Kasumi-1 (cell line): ENCODE measurements at places on chromosomes 11 and 22.
A peak's percentile ranks its signal among the peaks of the same experiment; 100 is the strongest.

DNA sequence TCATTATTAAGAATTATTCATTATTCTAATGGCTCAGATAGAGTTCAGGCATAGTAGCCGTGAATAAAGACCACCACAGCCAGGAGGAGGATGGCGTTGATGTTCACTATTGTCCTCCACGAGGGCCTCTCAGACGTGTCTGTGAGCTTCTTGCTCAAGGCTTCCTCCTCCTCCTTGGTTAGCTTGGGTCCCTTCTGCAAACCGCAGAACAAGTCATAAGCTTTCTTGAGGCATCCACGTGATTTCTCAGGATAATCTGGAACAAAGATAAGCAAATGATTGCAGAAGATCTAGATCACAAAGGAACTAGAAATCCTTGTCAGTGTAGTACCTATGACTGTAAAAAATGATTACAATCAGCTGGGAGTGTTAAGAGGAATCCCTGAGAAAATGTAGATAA, 13.6 kb upstream of the RFPL2 start:
- peak; percentile 76 for DNase-seq

- no peak for DNase-seq
Observed at GRCh38 chr11:64040684-64041322, 5.1 kb downstream of the FLRT1 start.

DNA sequence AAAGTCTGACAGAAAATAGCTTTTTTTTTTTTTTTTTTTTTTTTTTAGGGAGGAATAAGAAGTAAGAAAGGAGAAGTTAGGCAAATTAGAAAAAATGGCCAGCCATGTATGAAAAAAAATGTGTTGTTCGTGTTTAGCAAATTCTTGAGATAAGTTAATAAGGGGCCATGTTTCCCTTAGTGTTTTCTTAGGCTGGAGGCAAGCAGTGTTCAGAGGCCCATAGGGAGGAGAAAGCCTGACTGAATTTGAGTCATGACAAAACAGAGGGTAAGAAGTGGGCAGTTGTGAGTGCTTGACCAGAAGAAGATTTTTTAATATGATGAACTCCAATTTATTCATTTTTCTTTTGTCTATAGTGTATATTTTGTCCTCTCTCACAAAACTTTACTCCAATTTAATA, 766.4 kb downstream of the FAM181B start:
- DNase-seq, result no peak

DNA sequence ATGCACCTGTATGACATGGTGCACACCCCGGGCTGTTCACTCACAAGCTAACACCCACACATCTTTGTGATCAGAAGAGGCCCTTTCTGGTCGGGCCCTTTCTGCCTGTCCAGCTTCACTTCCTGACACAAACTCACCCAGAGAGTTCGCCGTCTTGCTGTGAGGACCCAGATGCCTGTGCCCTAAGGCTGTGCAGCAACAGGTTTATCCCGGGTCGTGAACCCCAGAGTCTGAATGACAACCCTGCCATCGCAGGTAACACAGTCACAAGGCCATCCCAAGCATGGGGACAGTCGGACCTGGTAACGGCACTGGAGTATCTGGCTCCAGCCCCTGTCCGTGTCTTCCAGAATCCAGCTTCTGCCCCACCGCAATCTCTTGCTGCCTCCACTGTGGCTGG, 235.1 kb downstream of the BUD13 start:
- DNase-seq, result no peak

GRCh38 chr11:128881221-128881620, 9.9 kb upstream of the KCNJ5 start:
- no peak for DNase-seq

GRCh38 chr22:40951795-40952605, 822 bp downstream of the RBX1 start:
- DNase-seq, result no peak

DNA sequence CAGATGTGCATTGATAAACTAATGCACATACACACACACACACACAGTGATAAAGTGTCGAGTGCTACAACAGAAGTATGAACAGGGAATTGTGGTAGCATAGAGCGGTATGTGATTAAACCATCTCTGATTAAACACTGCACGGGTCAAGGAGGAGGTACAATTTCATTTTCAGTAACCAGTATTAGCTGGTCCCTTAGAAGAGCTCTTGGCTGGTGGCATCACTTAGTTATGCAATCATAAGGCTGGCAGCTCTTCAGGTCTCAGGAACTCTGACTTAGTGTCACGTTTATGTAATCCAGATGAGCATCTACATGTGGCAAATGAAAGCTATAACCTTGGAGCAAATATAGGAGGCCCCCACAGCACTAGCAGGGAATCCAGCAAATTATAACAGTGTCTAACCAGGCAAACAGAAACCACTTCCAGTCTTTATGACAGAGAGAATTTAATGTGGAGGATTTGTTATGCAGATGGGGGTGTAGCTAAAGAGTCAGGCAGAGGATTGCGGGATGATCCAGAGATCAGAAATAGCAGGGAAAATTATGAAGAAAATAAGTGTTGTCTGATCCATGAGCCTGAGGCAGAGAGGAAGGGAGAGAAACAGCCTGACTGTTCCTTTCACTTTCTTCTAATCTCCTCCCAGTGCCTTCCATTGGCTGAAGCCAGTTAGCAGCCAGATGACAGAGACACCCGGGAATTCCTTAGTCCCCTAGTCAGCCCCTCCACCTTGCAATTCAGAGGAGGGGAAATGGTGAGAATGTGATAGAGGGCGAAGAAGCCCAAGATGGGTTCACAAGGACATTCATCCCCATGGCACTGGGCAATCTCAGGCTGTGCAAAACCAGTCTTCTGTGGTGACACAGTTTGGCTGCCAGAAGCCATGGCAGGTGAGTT, 533.1 kb upstream of the TENM4 start:
- no peak for DNase-seq

DNA sequence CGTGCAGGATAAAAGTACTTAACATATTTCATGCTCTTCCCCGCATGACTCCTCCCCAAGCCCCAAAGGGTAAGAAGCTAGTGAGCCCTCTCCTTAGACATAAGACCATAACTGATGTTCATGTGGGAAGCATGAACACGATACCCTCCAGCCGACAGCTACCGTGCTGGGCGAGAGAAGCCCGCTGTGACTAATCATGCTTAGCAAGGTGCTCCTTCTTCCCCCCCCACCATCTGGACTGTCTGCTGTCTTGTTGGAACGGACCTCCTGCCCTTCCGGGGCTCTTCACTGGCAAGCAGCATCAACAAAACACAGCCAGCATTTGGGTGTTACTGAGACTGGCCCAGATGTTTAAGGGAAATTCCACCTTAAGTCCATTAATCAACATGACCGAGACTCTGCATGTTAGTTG, 200.6 kb downstream of the DBX1 start:
- DNase-seq, result no peak

DNA sequence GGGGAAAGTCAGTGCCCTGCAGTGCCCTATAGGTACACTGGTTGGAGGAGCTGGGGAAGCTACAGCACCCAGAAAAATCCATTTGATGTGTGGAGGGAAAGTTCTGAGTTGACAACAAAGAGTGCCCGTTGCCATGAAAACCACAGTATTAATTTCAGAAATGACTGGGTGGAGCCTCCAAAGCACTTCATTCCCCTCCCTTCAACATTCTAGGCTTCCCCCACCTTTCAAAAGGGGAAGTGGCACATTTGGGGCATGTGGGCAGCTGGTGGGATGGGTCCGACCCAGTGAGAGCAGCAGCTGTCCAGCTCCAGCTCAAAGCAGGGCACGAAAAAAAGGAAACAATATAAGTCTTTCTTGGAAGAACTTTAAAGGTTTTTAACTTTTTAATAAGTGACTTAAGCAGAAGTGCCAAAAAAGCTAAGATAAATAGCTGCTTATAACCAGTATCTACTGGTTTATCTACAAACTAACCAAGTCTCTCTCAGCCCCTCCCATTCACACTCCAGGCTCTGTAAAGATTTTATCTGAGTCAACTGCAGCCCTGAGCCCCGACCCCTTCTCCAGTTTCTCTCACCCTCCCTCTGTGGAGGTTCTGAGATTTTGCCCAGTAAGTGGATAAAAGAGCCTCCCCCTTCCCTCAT, 9.0 kb upstream of the AHNAK start:
- peak; percentile 80 for DNase-seq

- DNase-seq, result no peak
Observed at GRCh38 chr11:30406978-30407762, 84.3 kb downstream of the ARL14EP start.

DNA sequence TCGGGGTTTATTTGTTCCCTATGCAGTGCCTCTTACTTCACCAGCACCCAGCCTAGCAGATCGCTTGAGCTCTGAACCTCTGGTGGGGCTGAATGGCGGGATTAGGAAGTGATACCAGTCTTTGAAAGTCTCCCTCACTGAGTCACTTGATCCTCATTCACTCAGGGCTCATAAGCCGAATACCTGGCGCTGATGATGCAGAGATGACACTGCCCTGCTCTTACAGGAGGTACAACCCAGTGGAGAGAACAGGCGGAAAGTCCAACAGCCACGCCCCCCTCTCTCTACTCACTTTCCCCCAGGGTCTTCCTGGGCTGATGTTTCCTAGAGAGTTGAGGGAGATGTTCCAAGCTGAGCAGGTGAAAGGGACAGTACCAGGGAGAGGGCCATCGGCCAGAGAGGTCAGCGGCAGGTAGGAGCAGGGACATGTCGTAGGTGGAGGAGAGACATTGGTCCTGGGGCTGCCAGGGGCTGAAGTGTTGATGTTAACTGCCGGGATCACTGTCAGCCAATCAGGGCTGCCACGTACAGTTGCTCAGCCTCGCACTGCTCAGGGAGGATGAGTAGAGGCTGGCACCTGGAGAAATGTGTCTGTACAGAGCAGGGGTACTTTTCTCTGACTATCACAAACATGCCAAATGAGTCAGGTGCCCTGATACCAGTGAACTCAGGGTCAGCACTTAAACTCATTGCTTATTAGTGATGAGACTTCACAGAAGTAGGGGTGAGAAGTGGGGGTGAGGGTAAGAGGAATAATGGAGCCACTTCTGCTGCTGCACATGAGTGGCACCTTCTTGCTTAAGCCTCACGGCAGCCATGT, 9.9 kb upstream of the APOBEC3A start:
- no peak for DNase-seq

- no peak for DNase-seq
Observed at GRCh38 chr11:126146454-126147192, 64.8 kb downstream of the RPUSD4 start.

- no peak for DNase-seq
Observed at GRCh38 chr11:86209806-86210657, 34.5 kb upstream of the EED start.

- DNase-seq, result peak; percentile 68
Observed at GRCh38 chr11:21511835-21512440, 680.9 kb upstream of the ANO5 start.

- DNase-seq, result no peak
Observed at GRCh38 chr11:79663017-79663416, 222.2 kb upstream of the TENM4 start.

DNA sequence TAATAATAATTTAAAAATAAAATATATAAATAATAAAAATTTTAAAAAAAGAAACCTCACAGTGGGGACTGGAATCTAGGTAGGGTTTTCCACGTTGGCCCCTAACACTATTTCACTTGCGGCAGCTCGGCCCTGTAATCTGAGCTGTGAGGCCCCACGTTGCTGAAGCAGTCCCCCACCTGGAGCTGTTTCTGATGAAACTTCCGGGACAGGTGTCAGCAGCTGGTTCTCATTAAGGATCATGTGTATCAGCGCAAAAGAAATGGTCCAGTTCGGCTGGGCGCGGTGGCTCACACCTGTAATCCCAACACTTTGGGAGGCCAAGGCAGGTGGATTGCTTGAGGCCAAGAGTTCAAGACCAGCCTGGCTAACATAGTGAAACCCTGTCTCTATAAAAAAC, 17.3 kb downstream of the RHOD start:
- no peak for DNase-seq

GRCh38 chr11:104183593-104183992, 19.6 kb upstream of the PDGFD start:
- no peak for DNase-seq

- no peak for DNase-seq
Observed at GRCh38 chr22:43402128-43402527, 9.7 kb upstream of the MPPED1 start.

- no peak for DNase-seq
Observed at GRCh38 chr11:22725079-22725478, 58.7 kb downstream of the GAS2 start.

- DNase-seq, result no peak
Observed at GRCh38 chr11:44267006-44267749, 42.8 kb downstream of the ALX4 start.

GRCh38 chr11:19846654-19847305, 134.1 kb downstream of the NAV2 start:
- DNase-seq, result no peak

GRCh38 chr11:68997995-68998348, 15.1 kb downstream of the MRGPRF start:
- DNase-seq, result no peak

DNA sequence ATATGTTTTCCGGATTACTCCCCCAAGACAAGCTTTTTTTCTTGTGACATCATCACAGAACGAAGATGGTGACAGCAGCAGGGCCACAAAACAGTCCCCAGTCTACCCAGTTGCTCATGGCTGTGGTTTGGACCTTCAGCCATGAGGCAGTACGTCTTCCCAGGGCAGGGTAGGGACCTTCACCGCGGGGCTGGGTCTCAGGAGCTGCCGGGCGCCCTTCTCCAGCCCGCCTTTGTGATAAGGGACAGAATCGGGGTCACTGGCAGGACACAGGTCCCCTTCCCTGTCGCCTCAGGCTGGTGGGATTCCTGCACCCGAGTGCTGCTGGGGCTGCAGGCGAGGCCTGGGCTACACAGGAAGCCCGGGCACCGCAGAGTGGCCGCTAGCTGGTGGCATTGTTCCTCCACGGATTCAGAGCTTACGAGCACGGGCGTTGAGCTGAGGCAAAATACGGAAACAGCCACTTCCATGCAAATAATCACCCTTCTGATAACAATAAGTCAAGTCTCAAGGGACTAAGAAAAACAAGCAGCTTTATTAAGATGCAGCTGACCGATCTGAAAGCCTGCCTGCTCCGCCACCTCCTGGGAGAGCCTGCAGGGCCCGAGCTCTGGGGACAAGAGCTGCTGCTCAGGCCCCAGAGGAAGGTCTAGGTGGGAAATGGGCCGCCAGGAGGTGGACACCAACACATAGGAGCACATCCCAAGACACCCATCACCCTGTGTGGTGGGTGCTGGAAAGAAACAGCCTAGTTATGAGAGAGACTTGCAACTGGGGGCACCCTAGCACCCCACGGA, 12.3 kb downstream of the TBX1 start:
- peak; percentile 48 for DNase-seq
